ENCODE measurements at places on chromosomes 2 and 18.

DNA sequence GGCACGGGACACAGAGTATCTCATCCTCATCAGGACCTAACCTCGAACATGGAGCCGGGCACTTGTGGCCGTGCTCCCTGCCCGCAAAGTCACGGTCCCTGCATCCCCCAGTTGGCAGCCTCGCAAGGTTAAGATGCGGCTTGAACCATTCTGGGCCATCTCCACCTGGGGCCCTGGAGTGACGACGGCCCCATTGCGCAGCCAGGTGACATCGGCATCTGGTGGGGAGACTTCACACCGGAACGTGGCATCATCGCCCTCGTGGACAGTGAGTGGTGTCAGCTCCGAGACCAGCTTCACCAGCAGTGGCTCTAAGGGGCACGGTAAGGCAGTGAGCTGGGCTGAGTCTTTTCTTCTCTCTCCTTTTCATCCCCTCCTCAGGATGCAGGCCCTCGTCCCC is 12.6 kb downstream of the TMEM198 start:
- no peak for DNase-seq

DNA sequence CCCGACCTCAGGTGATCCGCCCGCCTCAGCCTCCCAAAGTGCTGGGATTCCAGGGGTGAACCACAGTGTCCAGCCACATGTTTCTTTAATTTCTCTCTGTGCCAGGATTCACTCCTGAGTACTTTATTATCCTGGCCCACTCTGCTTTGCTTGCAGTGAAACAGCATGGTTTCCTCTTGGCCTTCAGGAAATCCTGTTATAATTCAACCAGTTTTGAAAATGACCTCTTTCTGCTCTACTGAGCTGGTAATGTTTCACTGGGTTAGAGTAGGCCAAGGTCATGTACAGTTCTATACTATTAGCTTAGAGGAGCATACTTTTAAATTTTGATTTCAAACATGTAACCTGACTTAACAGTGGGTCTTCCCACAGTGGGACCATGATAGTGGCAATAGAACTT is 90.6 kb upstream of the PELI1 start:
- DNase-seq = no peak

GRCh38 chr18:5500158-5500939 is 43.4 kb downstream of the EPB41L3 start:
- no peak for DNase-seq

GRCh38 chr2:120914839-120915521 is 179.3 kb downstream of the GLI2 start:
- no peak for DNase-seq

GRCh38 chr2:241049739-241050623 is 51.6 kb downstream of the SNED1 start:
- no peak for DNase-seq

GRCh38 chr2:29041161-29041660 is 33.1 kb downstream of the PCARE start:
- DNase-seq = no peak

GRCh38 chr18:61756244-61756643 is 136.6 kb downstream of the RNF152 start:
- no peak for DNase-seq

DNA sequence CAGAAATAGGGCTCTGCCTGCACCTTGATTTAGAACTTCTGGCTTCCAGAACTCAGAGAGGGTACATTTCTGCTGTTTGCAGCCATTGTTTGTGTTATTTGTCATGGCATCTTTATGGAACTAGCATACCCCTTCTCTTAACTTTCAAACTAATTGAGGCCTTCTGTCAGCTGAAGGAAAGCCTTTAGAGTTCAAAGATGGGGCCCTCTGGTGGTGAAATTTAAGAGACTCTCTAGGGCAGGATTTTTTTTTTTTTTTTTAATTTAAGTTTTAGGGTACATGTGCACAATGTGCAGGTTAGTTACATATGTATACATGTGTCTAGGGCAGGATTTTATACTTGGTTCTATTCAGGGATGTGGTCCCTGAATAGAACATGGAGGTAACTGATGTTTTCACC is 260.6 kb upstream of the LINC00305 start:
- DNase-seq = no peak

DNA sequence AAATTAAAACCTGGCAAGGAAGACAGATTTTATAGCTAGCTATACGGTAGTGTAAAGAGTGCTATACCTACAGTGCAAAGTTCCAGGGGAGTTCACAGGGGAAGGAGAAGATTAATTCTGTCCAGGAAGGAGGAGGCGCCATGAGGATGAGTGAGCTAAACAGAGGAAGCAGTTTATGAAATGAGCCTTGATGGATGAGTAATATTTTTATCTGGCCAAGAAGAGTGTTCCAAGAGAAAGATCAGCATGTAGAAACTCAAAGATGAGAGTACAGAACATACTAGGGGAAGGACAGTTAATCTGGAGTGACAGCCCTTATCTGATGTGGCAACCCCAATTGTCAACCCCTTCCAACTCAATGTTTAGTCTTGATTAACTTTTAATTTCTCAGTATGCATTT is 54.8 kb downstream of the CDH20 start:
- DNase-seq = no peak

DNA sequence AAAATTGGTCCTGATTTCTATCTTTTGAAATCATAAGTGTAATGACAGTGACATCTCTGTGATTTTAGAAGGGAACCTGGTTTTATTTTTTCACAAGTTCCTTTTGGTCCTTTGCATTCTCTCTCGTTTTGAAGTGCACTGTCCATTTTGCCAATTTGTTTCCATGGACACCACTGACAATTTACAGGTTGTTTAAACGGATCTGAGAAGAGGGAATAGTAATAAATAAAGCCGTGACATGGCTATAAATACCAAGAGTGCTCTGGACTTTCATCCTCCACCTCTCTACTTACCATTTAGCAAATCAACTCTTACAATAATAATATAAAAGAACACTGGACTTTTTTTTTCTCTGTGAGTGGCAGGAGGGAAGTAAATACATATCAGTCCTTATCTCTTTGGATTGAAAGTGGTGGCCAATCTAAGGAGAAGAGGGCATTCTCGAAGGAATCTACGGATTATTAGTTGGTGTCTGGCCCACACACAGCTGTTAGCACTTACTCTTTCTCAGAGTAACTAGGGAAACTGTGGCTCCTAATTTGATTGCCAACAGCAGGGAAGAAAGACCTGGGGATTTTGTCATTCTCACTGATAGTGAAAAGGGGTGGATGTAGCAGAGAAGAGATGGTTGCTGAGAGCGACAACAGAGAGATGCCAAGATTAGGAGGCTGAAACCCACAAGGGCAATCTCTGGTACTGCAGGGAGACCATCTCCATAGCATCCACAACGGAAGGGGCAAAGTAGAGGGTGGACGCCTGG is 108.7 kb upstream of the FSHR start:
- DNase-seq = no peak

GRCh38 chr2:80365762-80366161 is 61.2 kb upstream of the LRRTM1 start:
- no peak for DNase-seq

DNA sequence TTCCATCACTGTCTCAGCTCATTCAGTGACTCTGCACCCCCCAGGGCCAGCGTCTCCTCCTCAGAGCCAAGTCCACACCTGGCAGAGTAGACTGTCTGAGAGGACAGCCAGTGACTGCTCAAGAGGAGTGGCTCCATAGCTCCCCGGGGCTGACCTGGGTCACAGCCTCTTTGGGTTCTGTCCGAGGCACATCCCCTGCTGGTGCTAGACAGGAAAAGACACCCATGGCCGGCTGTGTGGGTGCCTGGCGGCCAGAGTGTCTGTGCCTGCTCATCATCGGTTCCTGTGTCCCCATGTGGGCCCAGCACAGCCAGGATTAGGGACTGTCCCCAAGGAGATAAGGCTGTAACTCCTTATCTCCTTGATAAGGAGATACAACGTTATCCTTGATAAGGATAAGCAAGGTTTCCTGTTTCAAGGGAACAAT is 3.5 kb upstream of the CROCC2 start:
- no peak for DNase-seq

DNA sequence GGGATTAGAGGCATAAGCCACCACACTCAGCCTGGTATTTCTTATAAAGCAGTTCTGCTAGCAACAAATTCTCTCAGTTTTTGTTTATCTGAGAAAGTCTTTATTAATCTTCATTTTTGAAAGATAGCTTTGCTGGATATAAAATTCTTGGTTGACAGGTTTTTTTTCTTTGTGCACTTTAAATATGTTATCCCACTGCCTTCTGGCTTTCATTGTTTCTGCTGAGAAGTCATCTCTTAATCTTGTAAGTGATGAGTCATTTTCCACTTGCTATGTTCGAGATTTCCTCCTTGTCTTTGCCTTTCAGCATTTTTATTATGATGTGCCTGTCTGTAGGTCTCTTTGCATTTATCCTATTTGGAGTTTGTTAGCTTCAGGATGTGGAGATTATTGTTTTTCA is 5.9 kb upstream of the ELAC1 start:
- DNase-seq = no peak

- no peak for DNase-seq
Measured at GRCh38 chr18:9237981-9238380, 96.6 kb upstream of the TWSG1 start.

- no peak for DNase-seq
Measured at GRCh38 chr18:32427084-32427900, 43.4 kb downstream of the GAREM1 start.

DNA sequence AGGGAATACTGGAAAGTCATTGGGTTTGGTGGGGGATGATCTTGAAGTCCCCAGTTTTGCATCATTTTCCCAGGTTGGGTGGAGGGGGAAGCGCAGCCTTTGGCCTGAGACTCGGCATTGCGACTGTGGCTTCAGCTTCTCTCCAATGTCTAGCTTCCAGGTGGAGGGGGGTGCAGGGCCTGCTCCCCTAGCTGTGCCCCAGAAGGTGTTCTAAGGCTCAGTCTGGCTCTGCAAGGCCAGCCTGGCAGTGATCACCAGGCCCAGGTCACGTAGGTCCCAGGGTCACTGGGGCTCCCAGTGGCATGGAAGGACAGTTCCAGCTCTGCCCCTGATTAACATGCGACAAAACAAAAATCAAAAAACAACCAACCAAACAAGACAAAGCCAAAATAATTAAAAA is 56.9 kb upstream of the HAAO start:
- DNase-seq = no peak

- DNase-seq = no peak
Measured at GRCh38 chr18:58045242-58046092, 1.4 kb downstream of the NEDD4L start.

- no peak for DNase-seq
Measured at GRCh38 chr18:39751161-39751560, 2185.6 kb upstream of the CELF4 start.

DNA sequence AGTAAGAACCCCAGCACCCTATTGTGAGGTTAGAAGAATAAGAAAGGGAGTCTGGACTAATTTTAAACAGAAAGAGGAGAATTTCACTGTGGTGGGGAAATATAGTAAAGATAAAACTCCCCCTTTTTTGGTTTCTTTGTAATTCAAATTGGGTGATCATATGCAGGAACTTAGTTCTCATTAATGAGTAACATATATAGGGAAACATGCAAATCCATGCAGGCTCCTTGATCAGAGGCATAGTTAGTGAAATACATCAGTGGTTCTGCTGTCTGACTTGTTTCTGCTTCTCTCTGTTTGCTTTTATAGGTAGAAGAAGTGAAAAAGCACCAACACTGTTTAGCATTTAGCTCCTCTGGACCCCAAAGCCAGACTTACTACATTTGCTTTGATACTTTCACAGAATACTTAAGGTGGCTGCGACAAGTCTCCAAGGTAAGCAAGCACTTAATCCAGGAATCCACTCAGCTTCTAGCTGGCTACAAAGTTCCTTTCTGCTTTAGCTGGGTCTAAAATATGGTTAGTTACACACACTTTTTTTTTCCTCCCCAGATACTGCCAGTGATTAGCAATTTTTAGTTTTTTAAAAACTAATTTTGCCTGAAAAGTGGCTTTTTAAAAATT is 123.2 kb downstream of the PHLPP1 start:
- DNase-seq = no peak

DNA sequence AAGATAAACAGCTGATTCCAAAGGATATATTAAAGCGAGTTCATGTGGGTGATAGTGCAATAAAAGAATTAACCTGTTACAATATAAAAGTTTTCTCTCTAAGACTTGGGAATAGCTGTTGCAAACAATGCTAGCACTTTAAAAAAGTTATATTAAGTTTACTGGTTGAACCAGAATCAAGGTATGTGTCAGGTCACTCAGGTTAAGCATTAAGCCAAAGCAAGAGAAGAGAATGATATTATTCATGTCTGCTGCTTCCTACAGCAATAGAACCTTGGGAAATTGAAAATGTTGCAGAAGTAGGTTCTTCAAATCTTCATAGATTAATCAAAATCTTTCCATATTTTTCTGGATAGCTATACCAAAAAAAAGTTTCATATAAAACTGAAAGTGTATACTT is 138.5 kb downstream of the GCA start:
- no peak for DNase-seq

- no peak for DNase-seq
Measured at GRCh38 chr2:178412047-178412446, 38.9 kb downstream of the PRKRA start.

DNA sequence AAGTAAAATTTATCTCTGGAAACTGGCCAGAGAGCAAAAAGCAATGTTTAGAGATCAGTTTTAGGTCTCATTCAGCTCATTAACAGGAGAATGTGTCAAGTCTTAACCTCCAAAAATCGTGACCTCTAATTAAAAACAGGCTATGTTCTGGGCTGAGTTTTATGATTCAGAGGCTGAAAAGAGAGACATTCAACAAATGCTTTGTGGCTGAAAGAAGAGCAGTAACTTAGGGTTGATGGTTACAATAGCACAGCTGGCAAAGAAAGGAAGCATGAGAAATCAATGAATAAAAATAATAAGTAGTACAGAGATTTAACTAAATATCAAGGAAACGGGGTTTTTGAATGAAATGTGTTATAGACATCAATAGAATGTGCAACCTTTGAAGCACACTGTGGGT is 13.1 kb downstream of the TGIF1 start:
- no peak for DNase-seq

DNA sequence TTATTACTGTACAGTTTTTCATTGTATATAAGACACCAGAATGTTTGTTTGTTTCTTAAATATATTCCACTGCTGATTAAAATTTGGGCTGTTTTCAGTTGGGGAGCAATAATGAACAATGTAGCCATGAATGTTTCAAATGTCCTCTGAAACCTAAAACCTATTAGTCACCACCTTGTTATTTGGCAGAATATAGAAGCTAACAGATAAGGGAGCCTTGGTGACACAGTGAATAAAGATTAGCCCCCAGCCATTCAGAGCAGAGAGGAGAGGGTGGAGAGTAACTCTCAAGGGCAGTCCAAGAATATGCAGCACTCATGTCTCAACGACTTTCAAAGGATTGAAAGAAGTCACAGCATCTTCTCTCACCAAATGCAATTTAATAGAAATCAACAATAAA is 43.1 kb upstream of the ATP8B1 start:
- DNase-seq = no peak

All from stimulated activated CD4-positive, alpha-beta T cell treated with anti-CD3 and anti-CD28 coated beads, TNF-alpha, amount 100 ng/mL, for 1 hour (primary cell).